ENCODE measurements at places on chromosomes 2 and 18. TPM values are rescaled to one million over a fixed set of nuclear protein-coding genes. Genes with fewer than 3 reads are reported as not detected.

GRCh38 chr18:6821356-6821755, 91.8 kb downstream of the ARHGAP28 start:
- no peaks in the 10 kb centered on the region for H3K27me3 ChIP-seq
- H3K4me3 ChIP-seq, result no peak overlapping the region
- DNase-seq, result no peak
- H3K4me1 ChIP-seq, result no peaks in the 10 kb centered on the region
- no peaks in the 10 kb centered on the region for H3K36me3 ChIP-seq

GRCh38 chr2:98870516-98871158, 65.4 kb downstream of the CRACDL start:
- no peak overlapping the region for H3K4me3 ChIP-seq
- H3K27me3 ChIP-seq, result no peaks in the 10 kb centered on the region
- no peak overlapping the region for H3K27ac ChIP-seq
- no peaks in the 10 kb centered on the region for H3K4me1 ChIP-seq
- H3K36me3 ChIP-seq, result no peaks in the 10 kb centered on the region

- DNase-seq, result peak; percentile 32
- H3K4me3 ChIP-seq, result no peak overlapping the region
- H3K27ac ChIP-seq, result no peak overlapping the region
- H3K4me1 ChIP-seq, result no peaks in the 10 kb centered on the region
These were observed 90.4 kb upstream of the NOSTRIN start for GRCh38 chr2:168712053-168712452.

FEV gene
- not detected for total RNA-seq

DNA sequence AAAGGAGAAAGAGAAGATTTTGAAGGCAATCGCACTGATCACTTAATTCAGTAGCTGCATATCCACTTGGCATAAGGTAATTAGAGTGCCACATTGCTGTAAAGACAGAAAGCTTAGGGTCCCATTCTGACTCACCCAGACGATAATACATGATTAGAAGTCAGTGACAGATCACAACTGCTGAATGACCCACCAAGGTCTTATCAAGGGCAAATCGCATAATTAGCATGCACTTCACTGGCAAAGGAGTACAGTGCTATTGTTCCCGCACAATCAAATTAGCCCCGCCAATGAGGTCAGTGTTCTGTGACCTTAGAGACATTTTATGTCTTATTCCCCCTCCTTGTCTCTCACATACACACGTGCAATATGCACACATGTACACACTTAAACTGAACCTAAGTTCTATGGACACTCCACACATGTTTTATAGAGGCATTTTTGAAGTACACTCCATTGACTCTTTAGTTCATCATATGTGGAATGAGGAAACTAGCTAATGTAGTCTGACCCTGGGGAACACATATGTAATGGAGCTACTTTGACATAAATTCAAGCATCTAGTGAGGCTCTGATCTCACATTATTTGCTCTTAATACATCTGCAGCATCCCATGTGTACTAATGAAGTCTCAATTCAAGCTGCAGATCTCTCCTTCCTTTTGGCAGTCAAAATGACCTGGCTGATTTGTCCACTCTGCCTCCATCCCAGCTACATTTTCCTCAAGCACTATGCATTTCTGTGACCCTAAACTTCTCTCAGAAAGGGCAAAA, 673.8 kb upstream of the FANCL start:
- no peak overlapping the region for H3K4me3 ChIP-seq
- H3K27me3 ChIP-seq, result no peaks in the 10 kb centered on the region
- H3K4me1 ChIP-seq, result peaks cover 31% of the 10 kb centered on the region
- H3K27ac ChIP-seq, result no peak overlapping the region

CABYR gene
- total RNA-seq, result 48.4 TPM

GRCh38 chr2:46077522-46078107, 219.6 kb upstream of the EPAS1 start:
- peaks cover 9% of the 10 kb centered on the region for H3K4me1 ChIP-seq
- DNase-seq, result no peak
- H3K4me3 ChIP-seq, result no peak overlapping the region
- H3K27me3 ChIP-seq, result no peaks in the 10 kb centered on the region
- H3K36me3 ChIP-seq, result no peaks in the 10 kb centered on the region
- H3K27ac ChIP-seq, result no peak overlapping the region

- no peaks in the 10 kb centered on the region for H3K36me3 ChIP-seq
- H3K27me3 ChIP-seq, result no peaks in the 10 kb centered on the region
- no peaks in the 10 kb centered on the region for H3K4me1 ChIP-seq
- no peak for DNase-seq
- no peak overlapping the region for H3K27ac ChIP-seq
- no peak overlapping the region for H3K4me3 ChIP-seq
These were observed 36.0 kb upstream of the HDAC4 start for GRCh38 chr2:239436669-239437335.

- H3K4me1 ChIP-seq, result no peaks in the 10 kb centered on the region
- DNase-seq, result no peak
- H3K27me3 ChIP-seq, result no peaks in the 10 kb centered on the region
- no peaks in the 10 kb centered on the region for H3K36me3 ChIP-seq
These were observed 134.0 kb downstream of the GALNT14 start for GRCh38 chr2:31004257-31004656.

MAP3K19 gene
- not detected for total RNA-seq

DNA sequence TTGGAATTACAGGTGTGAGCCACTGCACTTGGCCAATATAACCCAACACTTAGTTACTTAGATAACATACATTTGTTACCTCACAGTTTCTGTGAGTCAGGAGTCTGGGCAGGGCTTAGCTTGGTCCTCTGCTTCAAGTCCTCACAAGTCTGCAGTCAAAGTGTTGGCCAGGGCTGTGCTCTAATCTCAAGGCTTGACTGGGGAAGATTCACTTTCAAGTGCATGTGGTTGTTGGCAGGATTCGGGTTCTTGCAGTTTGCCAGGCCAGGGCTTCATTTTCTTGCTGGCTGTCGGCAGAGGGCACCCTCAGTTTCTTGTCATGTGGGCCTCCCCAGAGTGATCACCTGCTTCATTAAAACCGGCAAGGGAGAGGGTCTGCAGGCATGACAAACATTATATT, 103.7 kb downstream of the SLC4A3 start:
- H3K27ac ChIP-seq, result no peak overlapping the region
- peaks cover 13% of the 10 kb centered on the region for H3K4me1 ChIP-seq
- H3K4me3 ChIP-seq, result no peak overlapping the region
- no peaks in the 10 kb centered on the region for H3K36me3 ChIP-seq

TWIST2 gene
- total RNA-seq, result 13.6 TPM

DNA sequence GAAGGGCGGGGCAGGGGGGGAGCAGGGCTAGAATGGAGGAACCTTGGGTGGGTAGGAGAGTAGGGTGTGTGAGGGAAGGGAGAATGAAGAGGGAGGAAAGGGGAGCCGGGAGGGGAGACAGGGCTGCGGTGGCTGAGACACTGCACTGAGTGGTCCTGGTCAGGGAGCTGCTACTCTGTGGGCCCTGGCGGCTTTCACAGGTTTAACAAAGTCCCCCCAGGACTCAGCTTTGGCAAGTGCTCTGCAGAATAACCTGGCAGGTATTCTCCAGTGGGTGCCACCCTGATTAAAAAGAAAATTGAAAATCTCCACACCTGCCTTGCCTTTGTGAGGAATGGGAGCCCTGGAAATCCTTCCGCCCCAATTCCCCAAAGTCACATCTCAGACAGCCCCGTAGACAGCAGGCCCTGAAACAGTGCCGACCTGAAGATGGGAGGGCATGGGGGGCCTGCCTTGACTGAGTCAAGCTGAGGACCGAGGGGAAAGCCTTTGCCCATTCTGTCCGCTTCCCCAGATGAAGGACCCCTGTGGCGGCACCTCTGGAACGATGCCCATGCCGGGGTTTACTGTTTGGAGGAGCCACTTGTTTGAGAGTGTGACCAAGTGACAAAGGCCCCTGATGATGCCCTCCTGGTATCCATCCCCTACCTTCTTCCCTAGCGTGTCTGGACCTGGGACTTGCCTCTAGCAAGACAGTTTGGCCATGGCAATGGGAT, 43.6 kb upstream of the OTOS start:
- H3K4me3 ChIP-seq, result no peak overlapping the region
- H3K36me3 ChIP-seq, result no peaks in the 10 kb centered on the region
- DNase-seq, result no peak
- no peak overlapping the region for H3K27ac ChIP-seq
- H3K27me3 ChIP-seq, result no peaks in the 10 kb centered on the region

- no peaks in the 10 kb centered on the region for H3K36me3 ChIP-seq
- no peaks in the 10 kb centered on the region for H3K4me1 ChIP-seq
- H3K4me3 ChIP-seq, result no peak overlapping the region
- no peaks in the 10 kb centered on the region for H3K27me3 ChIP-seq
These were observed 199.1 kb upstream of the CHAC2 start for GRCh38 chr2:53568469-53568868.

EVX2 gene
- total RNA-seq, result 0.03 TPM

DSG4 gene
- not detected for total RNA-seq

- no peak overlapping the region for H3K27ac ChIP-seq
- H3K27me3 ChIP-seq, result no peaks in the 10 kb centered on the region
- H3K4me1 ChIP-seq, result no peaks in the 10 kb centered on the region
- no peak for DNase-seq
These were observed 20.7 kb downstream of the RBM44 start for GRCh38 chr2:237819231-237819630.

AUP1 gene
- 89.4 TPM for total RNA-seq

DNA sequence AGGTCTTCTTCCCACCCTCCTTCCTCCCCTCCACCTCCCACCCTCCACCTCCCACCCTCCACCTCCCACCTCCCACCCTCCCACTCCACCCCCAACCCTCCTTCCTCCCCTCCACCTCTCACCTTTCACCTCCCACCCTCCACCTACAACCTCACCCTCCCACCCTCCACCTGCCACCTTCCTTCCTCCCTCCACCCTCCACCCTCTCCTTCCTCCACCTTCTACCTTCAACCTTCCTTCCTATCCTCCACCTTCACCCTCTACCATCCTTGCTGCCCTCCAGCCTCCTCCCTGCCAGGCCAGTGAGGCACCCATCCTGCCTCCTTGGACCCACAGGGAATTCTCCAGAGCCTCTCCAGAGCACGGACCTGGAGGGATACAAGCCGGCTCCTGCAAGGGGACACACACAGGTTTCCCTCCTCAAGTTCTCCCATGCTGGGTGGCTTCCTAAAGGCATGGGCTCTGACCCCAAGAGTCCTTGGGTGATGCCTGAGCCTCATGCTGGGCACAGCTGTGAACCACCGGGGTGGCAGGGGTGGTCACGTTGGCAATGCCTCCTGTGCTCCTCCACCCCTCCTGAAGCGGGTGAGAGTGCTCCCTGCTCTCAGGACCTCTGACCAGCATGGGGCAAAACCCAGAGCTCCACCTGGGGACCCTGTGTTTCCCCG, 293.0 kb downstream of the NDUFA10 start:
- DNase-seq, result no peak
- no peak overlapping the region for H3K4me3 ChIP-seq
- no peaks in the 10 kb centered on the region for H3K27me3 ChIP-seq
- no peaks in the 10 kb centered on the region for H3K36me3 ChIP-seq
- H3K4me1 ChIP-seq, result no peaks in the 10 kb centered on the region

ST8SIA5 gene
- 4.8 TPM for total RNA-seq

CNGA3 gene
- not detected for total RNA-seq

- H3K27me3 ChIP-seq, result peaks cover 95% of the 10 kb centered on the region
These were observed 17.4 kb upstream of the SCG2 start for GRCh38 chr2:223619486-223620129.

PCARE gene
- total RNA-seq, result not detected

COL4A4 gene
- 3.1 TPM for total RNA-seq

SPDYA gene
- 0.42 TPM for total RNA-seq

SFXN5 gene
- 26.3 TPM for total RNA-seq

- no peaks in the 10 kb centered on the region for H3K4me1 ChIP-seq
- no peak overlapping the region for H3K4me3 ChIP-seq
- no peaks in the 10 kb centered on the region for H3K36me3 ChIP-seq
- H3K27ac ChIP-seq, result no peak overlapping the region
- H3K27me3 ChIP-seq, result no peaks in the 10 kb centered on the region
These were observed 261.5 kb downstream of the MYCN start for GRCh38 chr2:16201848-16202247.

ATP6V1C2 gene
- 0.14 TPM for total RNA-seq

TYW5 gene
- total RNA-seq, result 19.6 TPM

DNA sequence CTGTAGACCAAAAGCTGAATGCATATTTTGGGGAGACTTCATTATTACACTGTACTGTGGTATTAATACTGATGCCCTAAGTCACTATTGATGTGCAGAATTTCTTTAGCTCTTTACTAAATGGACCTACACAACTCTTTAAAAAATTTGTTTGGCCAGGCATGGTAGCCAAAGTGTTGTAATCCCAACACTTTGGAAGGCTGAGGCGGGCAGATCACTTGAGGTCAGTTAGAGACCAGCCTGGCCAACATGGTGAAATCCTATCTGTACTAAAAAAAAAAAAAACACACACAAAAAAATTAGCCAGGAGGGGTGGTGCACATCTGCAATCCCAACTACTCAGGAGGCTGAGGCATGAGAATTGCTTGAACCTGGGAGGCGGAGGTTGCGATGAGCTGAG, 6.4 kb downstream of the TMEM182 start:
- no peaks in the 10 kb centered on the region for H3K36me3 ChIP-seq
- no peak overlapping the region for H3K27ac ChIP-seq
- no peak for DNase-seq
- no peaks in the 10 kb centered on the region for H3K4me1 ChIP-seq
- H3K4me3 ChIP-seq, result no peak overlapping the region

DNA sequence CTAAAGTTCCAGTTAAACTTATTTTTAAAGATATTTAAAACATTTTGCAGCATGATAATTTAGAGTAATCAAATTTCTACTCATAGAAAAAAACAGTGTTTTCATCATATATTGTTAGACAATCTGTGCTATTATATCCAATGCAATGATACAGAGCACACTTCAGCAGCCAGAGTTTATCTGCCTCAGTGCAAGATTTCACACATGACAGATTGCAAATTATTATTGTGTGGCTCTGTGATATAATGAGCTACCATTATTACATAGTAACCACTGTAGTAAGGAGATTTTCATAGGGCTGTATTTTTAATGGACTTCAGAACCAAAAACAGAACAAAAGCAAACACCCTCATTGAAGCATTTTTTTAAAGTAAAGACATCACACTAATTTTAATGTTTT, 762.4 kb downstream of the DSC3 start:
- H3K27me3 ChIP-seq, result no peaks in the 10 kb centered on the region
- H3K27ac ChIP-seq, result no peak overlapping the region
- H3K4me1 ChIP-seq, result no peaks in the 10 kb centered on the region
- no peak for DNase-seq
- H3K36me3 ChIP-seq, result no peaks in the 10 kb centered on the region

SLC4A5 gene
- total RNA-seq, result 0.24 TPM

ESCO1 gene
- total RNA-seq, result 56.1 TPM

NCL gene
- 439 TPM for total RNA-seq

DNA sequence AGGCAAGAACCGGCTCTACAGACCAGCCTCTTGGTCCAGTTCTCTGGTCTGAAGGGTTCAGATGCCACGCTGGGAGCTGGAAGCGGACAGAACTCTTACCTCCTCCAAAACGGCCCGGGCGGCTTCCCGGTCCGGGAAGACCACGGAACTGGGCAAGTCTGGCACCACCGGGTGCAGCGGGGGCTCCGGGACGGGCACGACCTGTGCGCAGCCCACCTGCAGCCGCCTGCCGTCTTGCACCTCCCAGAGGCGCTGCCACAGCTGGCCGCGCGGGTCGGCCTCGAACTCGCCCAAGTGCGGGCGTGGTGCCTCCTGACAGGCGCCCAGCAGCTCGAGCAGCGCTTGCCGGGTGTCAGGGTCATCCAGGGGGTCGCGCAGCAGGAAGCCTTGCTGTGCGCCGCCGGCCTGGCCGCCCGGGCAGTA, 773 bp downstream of the CMPK2 start:
- H3K4me3 ChIP-seq, result peak overlapping the region; percentile 71
- H3K4me1 ChIP-seq, result 0 out of 2 replicates have a peak, but pooled peaks cover 2% of the 10 kb centered on the region
- H3K36me3 ChIP-seq, result no peaks in the 10 kb centered on the region
